Stimulated activated CD4-positive, alpha-beta T cell treated with anti-CD3 and anti-CD28 coated beads, TNF-alpha, amount 100 ng/mL, for 1 hour (primary cell): ENCODE measurements at places on chromosomes 3 and 15.

- DNase-seq = no peak
Measured at GRCh38 chr15:96343113-96344059, 12.9 kb downstream of the NR2F2 start.

DNA sequence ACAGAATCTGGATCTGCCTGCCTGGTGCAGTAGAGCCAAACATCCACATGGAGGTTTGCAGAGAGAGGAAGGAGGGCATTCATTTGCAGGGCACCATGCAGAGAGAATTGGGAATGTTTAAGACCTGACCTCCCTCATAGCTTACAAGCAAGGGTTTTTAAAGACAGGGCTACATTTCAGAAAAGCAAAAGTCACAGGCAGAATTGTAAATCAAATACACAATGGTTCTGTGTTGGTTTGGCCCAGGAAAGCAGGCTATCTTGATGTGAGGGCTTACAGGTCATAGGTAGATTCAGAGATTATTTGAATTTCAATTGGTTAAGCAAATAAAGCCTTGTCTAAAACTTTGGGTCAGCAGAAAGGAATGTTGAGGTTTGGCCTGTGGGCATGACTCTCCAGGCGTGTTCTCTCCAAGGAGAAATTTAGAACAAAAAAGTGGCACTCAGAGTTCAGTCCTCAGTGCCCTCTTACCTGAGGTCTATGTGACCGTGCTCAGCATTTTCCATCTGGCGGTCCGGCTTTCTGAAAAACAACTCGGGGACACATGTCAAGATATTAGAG is 91.5 kb downstream of the CD47 start:
- no peak for DNase-seq

DNA sequence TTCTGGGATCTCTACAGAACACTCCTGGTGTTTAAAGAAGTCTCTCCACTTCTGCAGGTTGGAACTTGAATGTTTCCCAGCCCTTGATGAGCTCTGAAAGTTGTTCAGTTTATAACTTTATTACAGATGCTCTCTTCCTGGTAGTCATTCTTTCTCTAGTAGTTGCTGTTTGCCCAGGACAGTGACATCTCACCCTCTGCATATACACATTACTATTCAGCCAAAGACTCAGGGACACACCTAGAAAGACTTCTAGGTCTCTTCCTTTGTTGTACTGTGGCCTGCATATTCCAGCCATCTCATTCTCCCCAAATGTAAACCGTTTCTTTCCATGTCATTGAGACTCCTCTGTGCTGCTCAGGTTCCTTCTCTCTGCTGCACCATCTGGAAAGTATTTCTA is 76.7 kb downstream of the MITF start:
- DNase-seq = no peak

DNA sequence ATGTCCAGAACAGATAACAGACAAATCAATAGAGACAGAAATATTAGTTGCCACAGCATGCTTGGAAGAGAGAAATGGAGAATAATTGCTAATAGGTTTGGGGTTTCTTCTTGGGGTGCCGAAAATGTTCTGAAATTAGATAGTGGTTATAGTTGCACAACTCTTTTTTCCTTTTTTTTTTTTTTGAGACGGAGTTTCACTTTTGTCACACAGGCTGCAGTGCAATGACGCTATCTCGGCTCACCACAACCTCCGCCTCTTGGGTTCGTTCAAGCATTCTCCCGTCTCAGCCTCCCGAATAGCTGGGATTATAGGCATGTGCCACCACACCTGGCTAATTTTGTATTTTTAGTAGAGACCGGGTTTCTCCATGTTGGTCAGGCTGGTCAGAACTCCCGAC is 163.3 kb downstream of the PLCH1 start:
- DNase-seq = no peak

- DNase-seq = no peak
Measured at GRCh38 chr3:102979191-102979590, 544.4 kb downstream of the ZPLD1 start.

DNA sequence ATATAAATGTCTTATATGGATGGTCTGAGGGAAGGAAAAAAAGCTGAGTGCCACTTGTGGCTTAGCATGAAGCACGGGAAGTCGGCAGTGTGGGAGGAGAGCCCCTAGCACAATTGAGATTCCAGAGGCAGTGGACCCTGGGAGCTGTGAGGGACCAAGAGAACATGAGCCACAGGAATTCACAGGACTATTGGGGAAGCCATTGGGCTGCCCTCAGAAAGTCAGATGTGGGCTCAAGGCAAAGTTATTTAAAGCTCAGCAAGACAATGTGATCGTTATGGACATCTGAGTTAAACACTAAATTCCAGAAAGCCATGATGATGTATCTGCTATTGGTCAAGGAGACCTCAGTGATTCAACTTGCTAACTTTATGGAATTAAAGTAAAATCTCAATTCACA is 380.8 kb upstream of the IL12A start:
- no peak for DNase-seq

GRCh38 chr15:87707071-87707470 is 549.5 kb downstream of the NTRK3 start:
- no peak for DNase-seq

- DNase-seq = no peak
Measured at GRCh38 chr3:21795152-21795837, 44.3 kb upstream of the ZNF385D start.

DNA sequence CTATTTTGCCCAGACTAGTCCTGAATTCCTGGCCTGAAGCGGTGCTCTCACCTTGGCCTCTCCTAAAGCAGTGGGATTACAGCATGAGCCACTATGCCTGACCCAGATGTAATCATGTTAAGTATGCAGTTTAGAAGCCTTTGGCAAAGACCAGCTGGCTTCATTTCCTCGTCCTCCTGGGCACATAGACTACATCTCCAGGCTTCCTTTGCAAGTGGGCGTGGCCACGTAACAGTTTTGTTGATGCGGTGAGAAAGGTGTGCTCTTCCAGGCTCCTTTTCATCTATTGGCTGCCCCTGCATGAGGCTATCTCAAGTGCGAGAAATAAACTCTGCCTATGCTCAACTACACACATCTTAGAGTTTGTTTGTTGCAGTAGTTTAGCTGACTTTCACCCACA is 13.0 kb downstream of the SV2B start:
- DNase-seq = no peak

- DNase-seq = no peak
Measured at GRCh38 chr3:98945666-98946065, 44.2 kb upstream of the DCBLD2 start.

DNA sequence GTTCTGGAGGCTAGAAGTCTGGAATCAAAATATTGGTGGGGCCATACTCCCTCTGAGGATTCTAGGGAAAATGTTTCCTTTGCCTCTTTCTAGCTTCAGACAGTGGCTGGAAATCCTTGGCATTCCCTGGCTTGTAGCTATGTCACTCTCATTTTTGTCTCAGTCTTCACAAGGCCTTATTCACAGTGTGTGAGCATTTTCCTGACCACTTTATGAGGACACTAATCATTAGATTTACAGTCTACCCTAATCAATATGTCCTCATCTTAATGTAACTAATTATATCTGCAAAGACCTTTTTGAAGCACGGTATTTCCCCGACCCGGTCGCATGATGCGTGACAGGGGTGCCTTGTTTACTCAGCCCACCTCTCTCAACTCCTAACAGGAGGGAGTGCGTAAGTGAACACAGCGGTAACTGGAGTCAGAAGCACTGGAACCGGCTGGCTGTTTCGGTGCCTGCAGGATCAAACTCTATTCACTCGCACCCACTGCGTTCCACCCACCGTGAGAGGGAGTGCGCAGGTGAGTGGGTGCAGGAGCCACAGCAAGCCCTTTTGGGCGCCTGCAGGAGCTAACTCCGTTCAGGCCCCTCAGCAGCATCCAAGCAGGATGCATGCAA is 155.0 kb downstream of the EPHA3 start:
- DNase-seq = no peak

- no peak for DNase-seq
Measured at GRCh38 chr3:194298331-194299227, 52.5 kb downstream of the CPN2 start.

- no peak for DNase-seq
Measured at GRCh38 chr15:32736701-32737061, 18.9 kb downstream of the GREM1 start.

DNA sequence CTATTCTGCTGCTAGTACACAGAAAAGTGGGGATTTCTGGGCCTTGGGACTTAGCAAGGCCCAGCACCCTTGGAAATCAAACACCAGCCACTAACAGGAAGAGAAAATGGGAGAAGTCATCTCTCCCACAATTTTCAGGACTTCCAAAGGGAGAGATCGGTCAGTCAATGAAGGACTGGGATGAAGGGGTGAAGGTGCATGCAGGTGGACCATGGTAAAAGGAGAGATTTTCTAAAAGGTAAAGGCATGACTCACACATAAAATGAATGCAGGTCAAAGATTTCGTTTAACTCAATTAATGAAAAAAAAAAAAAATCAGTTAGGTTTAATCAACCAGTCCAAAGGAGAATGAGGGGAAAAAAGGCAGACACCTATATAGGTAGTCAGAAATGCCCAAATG is 176.4 kb upstream of the PROK2 start:
- no peak for DNase-seq

DNA sequence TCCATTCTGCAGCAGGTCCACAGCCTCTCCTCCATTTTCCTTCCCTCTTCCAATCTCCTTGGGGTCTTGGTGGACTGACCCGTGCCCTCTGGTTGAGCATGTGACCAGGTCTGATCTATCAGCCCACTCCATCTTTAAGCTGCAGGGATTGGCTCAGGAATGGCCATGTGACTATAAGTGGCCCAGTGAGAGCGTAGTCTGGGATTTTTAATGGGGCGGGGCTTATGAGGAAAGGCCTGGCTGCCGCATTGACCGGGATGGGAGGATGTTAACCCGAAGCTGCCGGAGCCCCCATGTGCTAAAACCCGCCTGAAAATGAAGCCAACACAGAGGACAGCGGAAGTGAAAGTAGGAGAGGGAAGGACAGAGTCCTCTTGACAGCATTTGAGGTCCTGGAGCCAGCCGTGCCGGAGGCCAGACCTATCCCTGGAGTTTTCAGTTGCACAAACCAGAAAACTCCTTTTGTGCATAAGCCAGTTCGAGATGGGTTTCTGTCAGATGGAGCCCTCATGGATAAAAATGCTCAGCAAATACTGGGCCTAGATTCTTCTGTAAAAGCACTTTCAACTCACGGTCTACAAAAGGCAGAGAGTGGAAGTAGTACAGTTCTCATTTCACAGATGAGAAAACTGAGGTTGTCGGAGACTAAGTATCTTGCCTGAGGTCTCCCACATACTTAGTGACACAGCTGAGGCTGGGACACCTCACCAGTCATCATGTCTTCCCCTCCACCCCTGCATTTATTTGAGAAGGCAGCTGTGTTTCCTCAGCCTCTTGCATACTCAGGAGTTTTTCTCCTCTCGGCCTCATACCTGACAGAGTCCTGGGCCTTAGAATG is 61.9 kb downstream of the ATP2B2 start:
- DNase-seq = no peak

GRCh38 chr3:39474126-39474515 is 6.6 kb downstream of the MOBP start:
- DNase-seq = no peak

- DNase-seq = no peak
Measured at GRCh38 chr15:65055201-65055870, 10.1 kb downstream of the SLC51B start.

- no peak for DNase-seq
Measured at GRCh38 chr15:81030301-81030750, 29.6 kb downstream of the TLNRD1 start.

GRCh38 chr3:177536873-177537272 is 339.6 kb upstream of the TBL1XR1 start:
- DNase-seq = no peak

- no peak for DNase-seq
Measured at GRCh38 chr15:29883126-29883525, 60.9 kb upstream of the TJP1 start.

DNA sequence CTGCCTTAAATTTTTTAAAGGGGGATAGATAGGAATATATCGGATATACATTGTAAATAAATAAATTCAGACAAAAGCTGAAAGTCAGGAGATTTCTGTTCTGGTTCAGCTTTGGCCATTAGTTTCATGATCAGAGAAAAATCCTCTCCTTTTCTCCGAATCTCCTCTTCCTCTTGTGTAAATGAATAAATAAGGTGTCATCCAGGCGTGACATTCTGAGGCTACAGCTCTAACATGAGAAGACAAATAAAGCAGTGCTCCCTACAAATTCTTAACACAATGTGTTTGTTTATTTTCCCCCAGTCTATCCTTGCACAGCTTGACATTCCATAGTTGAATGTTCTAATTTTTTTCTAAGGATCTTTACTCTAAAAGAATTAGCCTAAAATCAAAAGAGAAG is 9.4 kb upstream of the MB21D2 start:
- no peak for DNase-seq

- DNase-seq = no peak
Measured at GRCh38 chr3:183489455-183490210, 61.2 kb upstream of the MCF2L2 start.

- DNase-seq = no peak
Measured at GRCh38 chr3:153051427-153052095, 110.5 kb upstream of the RAP2B start.

GRCh38 chr3:130900959-130901358 is 7.1 kb downstream of the ATP2C1 start:
- no peak for DNase-seq

GRCh38 chr3:76436894-76437293 is 603.0 kb upstream of the ROBO2 start:
- no peak for DNase-seq

DNA sequence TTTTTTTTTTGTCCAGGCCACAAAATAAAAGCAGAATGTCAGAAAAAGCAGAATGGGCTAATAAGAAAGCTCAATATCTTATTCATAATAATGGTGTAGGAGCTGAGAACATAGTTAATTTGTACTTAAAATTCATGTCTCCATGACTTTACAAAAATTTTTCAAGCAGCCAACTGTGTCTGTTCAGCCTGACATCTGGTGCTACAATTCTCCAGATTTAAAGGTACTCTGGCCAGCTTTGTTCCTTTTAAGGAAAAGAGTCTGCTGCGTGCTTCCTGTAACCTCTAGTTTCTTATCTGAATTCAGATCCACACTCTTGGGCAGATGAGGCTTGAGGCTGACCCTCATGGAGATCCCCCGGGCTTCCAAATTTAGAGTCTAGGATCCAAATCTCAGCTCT is 8.7 kb upstream of the RFX7 start:
- DNase-seq = no peak

DNA sequence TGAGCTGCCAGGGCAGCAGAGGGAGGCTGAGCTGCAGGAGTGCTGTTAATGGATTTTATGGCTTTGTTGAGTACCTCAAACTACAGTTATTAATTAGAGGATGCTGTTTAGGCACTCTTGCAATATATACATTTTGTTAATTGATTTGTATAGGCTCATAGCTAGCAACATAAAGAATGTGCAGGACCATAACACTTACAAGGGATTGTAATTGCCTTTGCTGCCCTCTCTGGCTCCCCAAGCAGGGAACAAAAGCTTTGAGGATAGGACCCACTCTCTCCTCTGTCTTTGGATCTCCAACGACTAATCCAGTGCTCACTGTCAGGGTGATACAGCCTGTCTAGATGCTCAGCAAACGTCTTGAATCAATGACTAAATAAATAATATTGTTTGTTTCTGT is 1.2 kb upstream of the CLSTN2 start:
- no peak for DNase-seq

GRCh38 chr15:40272485-40273056 is 10.3 kb downstream of the ANKRD63 start:
- DNase-seq = no peak

GRCh38 chr15:79197285-79197684 is 85.2 kb upstream of the ANKRD34C start:
- DNase-seq = no peak
